ENCODE measurements at places on chromosomes 7 and 10.

- no peak for DNase-seq
Observed at GRCh38 chr7:120949393-120949911, 1.1 kb upstream of the ING3 start.

DNA sequence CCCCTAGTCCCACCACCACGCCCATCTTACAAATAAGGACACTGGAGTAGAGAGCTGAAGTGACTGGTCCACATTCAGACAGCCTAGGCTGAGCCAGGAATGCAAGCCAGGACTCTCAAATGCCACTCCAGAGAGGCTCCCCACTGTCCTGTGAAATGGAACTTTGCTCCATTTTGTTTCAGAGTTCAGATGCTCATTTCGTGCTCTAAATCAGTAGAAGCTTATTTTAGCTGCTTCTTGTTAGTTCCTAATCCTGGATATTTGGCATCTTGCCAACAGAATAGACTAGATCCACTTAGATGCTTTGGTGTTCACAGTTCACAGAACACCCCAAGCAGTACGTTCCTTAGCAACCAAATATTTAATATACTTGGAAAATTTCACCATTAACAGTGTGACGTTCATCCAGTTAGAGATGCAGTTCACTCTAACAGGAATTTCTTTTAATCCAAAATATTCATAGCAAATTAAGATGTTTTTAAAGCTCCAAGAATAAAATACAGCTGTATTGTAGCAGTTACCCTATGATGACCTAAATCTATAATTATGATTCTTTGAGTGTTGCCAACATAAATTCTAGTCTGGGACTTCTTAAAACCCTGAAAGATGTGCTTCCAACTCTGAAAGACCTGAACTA is 7.3 kb downstream of the MMP21 start:
- DNase-seq: no peak

DNA sequence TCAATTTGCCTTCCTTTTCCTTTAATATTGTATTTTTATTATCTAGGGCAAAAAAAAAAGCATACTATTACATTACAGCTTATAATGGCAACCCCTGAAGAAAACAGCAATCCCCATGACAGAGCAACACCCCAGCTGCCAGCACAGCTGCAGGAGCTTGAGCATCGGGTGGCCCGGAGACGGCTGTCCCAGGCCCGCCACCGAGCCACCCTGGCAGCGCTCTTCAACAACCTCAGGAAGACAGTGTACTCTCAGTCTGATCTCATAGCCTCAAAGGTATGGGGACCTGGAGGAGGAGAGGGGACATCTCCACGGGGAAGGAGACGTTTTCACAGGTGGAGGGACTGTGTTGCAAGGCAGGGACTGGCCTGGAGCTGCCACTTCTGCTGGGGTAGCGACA is 6.8 kb downstream of the STRA8 start:
- DNase-seq: no peak

DNA sequence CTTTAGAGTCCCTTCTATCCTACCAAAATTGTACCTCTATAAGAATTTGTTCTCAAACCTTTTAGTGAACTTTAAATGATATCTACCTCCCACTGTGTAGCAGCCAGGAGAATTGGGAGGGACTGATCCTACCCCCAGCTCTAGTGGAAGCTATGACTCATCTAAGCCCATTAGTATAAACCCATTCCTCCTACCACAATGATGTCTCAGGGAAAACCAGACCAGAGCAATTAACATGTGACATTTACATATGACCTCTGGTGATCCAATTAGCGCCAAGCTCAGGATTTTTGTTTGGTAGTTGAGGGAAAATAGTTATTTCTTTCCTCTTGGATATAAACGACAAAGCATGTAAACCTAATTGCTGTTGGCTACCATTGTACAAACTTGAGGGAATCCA is 33.1 kb upstream of the R3HCC1L start:
- no peak for DNase-seq

DNA sequence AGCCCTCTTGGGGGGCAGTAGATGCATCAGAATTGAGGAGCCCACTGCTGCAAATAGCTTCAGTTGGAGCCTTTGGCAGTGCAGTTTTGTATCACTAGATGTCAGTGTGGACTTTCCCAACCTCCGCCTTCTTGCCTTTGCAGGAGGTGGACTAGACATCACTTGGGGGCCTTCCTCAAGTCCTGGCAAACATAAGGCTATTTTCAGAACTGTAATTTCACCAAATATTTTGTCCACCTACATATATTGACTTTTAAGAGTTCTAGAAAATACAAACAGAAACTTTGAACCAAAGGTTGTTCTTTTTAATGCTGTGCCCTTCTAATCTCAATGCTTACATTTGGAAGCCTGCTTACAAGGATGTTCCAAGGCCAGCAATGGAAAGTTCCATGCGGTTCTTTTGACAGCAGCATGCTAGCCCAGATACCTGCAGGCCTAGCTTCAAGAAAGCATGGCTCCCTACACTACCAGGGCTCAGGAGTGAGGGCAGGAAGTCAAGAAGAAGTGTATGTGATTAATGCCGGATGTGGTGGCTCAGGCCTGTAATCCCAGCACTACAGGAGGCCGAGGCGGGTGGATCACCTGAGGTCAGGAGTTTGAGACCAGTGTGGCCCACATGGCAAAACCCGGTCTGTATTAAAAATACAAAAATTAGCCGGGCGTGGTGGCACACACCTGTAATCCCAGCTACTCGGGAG is 8.0 kb upstream of the ZNRF2 start:
- DNase-seq: peak; percentile 33

DNA sequence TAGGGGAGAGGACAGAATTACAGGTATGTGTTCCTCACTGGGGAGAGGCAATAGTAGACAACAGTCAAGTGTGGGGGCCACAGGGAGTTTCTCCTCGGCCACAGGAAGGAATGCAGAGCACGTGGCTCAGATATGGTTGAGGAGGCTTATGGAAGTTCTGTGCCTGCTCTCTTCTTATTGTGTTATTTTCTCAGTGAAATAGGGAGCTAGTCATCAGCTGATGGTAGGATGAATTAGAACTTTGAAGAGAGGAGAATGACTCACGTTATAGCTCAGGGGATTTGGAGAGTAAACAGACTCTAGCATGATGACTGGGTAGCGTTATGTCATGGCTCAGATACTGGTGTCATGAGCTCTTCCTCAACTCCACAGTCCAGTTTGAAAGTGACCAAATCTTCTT is 308.3 kb upstream of the IGFBP3 start:
- no peak for DNase-seq

GRCh38 chr10:80253266-80253962 is 36.0 kb downstream of the MAT1A start:
- no peak for DNase-seq

- DNase-seq: no peak
Observed at GRCh38 chr10:73251683-73252444, 580 bp downstream of the MRPS16 start.

GRCh38 chr7:1587738-1588137 is 17.9 kb upstream of the PSMG3 start:
- DNase-seq: no peak

DNA sequence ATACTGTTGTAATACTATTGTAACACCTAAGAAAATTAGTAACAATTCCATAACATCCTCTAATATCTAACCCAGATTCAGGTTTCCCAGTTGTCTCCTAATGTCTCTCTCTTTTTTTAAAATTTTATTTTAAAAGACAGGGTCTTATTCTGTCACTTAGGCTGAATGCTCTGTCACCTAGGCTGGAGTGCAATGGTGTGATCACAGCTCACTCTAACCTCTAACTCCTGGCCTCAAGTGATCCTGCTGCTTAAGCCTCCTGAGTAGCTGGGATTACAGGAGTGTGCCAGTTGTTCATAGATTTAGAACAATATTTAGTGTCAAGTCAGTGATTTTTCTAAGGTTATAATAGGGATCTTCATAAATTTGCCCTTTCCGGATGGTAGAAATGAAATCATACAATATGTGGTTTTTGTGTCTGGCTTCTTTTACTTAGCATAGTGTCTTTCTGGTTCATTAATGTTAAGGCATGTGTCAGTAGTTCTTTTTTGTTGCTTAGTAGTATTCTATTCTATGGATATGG is 14.7 kb downstream of the RALA start:
- no peak for DNase-seq

- DNase-seq: peak; percentile 70
Observed at GRCh38 chr7:50206453-50207250, 97.9 kb upstream of the IKZF1 start.

GRCh38 chr10:86779220-86780017 is 23.0 kb downstream of the BMPR1A start:
- no peak for DNase-seq

DNA sequence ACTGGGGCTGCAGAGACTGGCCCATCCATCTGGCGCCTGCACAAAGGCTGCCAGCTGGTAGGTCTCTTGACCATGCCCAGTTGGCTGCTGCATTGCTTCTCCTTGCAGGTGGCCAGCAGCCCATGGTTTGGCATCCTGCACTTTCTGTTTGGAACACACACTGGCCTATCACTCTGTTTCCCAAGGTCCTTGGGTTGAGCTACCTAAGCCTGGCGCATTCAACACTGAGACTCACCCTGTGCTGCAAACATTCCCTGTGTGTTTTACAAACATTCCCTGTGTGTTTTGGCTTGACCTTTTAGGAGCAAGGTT is 55.5 kb downstream of the TACR2 start:
- no peak for DNase-seq

GRCh38 chr10:12999849-13000248 is 1.7 kb downstream of the CCDC3 start:
- no peak for DNase-seq

- DNase-seq: no peak
Observed at GRCh38 chr10:112821663-112822062, 128.4 kb upstream of the TCF7L2 start.

DNA sequence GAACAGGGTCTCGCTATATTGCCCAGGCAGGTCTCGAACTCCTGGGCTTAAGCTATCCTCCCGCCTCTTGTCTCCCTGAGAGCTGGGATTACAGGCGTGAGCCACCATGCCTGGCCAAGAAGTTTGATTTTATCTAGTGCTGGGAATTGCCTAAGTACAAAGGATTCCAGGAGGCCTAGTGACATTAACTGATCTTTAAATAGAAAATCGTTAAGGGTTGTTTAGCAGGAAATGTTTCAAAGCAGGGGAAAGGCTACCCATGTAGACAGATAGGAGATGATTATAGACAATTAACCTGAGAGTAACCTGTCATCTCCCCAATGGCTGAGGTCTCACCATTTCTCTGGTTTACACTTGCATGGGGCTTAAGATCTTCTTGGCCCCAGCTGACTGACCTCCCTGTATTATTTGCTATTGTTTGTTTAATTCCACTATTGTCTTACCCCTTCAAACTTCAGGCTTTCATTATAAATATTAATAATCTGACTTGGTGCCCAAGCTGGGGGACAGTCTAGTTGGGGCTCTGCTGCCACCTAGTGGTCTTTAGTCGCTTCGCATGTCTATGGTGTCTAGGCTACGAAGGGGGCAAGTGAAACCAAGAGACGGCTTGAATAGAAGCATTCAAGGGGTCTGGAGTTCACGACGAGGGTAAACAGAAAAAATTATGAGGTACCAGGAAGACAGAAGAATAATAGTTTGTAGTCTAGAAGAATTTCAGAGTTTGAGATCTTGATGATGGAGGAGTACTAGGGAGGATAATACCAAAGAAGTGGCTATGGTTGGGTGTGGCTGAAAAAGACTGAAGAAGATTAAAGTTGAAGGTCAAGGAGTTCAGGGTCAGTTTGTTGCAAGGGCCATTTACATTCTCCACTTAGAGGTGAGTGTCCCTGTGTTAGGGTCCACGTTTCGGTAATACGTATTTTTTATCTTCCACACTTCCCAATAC is 40.4 kb upstream of the BPGM start:
- DNase-seq: peak; percentile 37

GRCh38 chr10:6024334-6024682 is 37.9 kb downstream of the IL2RA start:
- DNase-seq: no peak

- peak; percentile 39 for DNase-seq
Observed at GRCh38 chr7:2566890-2567678, 8.3 kb downstream of the IQCE start.

GRCh38 chr10:129704786-129705525 is 237.9 kb downstream of the MGMT start:
- no peak for DNase-seq

GRCh38 chr10:50981904-50982303 is 92.4 kb upstream of the PRKG1 start:
- no peak for DNase-seq

DNA sequence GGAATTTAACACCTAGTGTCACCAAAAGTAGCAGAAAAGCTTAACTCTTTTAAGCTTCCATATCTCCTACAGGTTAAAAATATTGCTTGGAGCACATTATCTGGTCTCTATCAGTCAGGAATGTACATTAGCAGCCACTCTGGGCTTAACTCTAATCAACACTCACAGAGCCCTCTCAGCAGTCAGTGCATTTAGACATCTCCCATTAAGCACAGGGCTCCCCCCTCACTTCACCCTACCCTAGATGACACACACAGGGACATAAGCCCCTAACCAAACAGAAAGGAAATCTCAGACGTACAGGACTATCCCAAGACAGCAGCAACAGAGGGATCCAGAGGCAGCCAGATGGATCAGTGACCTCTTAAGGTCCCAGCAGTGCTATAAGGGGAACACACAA is 26.4 kb downstream of the FBXW4 start:
- no peak for DNase-seq

DNA sequence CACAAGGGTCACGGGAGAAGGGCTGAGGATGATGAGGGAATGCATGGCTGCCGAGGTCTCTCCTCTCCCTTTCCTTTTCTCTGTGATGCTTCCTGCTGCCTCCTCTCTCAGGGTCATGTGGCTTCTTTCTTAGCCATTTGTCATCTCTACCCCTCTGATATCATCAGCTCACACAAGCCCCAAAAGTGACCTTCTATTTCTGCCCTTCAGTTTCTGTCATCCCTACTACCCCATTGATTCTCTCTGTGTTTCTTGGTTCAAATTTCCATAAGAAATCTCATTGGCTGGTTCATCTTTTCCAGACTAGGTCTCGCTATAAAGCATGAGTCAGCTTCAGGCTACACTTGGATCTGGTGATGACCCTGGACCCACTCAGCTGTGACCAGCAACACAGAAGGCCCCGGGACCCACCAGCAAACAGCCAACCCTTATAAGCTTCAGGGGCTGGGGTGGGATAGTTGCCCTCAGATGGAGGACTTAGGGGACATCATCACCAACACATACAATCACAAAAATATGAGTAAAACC is 284.3 kb downstream of the SKAP2 start:
- no peak for DNase-seq

GRCh38 chr7:49513911-49514310 is 259.5 kb upstream of the VWC2 start:
- no peak for DNase-seq

DNA sequence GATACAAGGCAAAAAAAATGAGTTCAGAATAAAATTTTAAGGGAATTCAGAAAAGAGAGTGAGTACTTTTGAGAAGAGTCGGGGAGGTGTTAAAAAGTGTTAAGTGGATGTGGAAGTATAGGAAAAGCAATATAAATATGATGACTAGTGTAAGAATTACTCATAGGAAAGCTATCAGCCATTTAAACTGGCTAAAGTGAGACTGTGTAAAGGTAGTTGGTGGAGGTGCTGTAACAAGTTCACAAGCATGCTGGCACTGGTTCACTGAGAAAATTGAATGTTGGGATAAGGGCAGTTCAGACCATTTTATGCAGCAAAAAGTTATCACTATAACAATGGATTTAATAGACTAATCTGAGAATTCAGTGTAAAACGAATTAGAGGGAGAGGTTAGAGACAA is 179.0 kb upstream of the DKK1 start:
- no peak for DNase-seq
